Activated T-cell treated with anti-CD3 and anti-CD28 coated beads, Interleukin-2, amount 50 U/mL, for 4 hours (primary cell): ENCODE measurements at places on chromosomes 7 and 10. TPM values are rescaled to one million over a fixed set of nuclear protein-coding genes. Genes with fewer than 3 reads are reported as not detected.

The ATP6V0A4 gene
- not detected for total RNA-seq

DNA sequence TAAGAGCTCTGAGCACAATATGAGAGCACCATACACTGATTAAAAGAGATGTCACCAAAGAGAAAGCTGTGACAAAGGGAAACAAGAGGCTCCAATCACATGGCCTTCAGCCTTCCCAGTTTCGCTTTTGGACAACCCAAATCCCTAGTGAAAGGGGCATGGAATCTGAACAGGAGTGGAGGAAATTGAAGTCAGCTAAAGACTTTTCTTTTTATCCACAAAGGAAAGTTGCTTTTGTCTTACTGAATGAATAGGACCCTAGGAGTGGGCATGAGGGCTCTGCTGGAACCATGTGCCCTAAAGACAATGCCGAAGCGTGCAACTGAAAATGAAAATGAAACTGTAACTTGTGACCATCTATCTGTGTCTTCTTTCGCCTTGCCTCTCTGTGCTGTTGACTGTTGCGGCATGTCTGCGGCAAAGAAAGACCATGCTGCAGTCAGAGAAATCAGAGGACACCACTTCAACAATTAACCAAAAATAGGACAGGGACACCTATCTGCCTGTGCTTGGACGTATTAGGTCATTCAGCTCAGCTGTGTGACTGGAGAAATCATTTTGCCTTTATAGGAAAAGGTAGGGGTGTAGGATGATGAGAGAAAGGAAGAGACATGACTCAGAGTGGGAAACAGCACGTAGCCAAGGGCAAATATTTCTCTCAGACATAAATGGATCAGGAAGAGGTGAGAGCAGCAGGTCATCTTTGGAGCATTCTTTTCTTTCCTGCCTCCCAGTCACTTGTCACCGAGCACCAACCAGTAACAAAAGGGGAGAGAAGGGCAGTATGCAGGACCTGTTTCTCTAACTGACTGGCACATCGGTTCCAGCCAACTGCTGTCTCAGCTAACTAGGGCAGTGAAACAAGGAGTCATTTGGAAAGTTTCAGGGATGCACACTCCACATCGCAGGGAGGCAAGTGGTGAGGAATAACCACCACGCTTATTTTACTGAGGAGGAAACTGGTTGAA, 12.3 kb downstream of the CAV2 start:
- DNase-seq: no peak

The FAM25G gene
- total RNA-seq: not detected

DNA sequence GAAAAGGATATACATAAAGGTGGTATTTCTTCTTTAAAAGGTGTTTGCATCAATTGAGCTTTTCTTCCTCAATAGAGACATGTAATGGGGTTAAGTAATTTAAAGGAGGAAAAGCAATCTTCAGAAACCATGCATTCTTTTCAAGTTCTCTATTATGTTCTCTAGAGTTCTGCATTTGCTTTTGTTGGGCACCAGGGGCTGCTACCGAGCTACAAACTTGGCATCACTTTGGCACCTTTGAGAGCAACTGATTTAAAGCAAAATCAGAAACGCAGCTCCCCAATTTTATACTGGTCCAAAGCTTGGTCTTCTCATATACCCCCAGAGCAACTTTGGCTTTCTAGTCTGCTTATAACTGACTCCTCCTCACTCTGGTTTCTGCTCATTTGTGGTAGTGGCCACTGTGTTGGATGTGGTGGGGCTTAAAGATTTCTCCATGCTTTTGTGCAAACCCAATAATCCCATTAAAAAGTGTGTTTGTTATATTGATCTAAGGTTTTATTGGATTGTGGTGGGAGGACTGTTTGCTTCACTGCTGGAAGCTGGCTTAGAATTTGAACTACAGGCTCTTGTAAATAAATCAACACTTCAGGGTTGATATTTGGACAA, 712.1 kb downstream of the PHTF2 start:
- no peak for DNase-seq

The FFAR4 gene
- not detected for total RNA-seq

DNA sequence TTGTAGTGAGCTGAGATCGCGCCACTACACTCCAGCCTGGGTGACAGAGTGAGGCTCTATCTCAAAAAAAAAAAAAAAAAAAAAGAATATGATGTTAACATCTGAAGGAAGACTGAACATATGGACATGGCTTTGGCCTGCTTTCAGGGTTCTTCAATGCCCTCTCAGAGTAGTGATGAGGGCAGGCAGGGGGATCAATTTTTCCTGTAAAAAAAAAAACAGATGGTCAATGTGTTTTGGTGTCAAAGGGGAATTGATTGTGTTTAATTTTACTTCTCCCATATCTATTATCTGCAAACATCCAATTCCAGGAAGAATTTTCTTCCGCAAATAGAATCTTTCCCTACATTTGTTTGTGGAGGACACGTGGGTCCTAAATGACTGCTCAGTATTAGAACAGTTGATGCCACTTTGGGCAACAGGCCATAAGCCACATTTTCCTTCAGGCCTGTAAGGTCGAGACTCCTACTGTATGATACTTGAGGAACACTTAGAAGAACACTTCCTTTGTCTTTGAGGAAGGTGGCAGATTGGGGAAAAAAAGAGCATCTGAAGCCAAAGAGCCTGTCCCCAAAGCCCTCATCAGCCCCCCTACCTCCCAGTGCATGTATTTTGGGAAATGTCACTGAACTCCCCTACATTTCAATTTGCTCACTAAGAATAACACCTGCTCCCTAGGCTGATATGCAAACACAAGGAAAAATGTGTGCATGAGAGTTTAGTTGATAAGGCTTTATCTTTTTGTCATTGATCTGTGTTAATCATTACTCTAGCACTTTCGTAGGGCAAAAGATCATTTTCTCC, 28.3 kb downstream of the MGAM2 start:
- DNase-seq: no peak

- no peak for DNase-seq
Observed at GRCh38 chr7:150443793-150444540, 6.5 kb upstream of the GIMAP8 start.

- peak; percentile 71 for DNase-seq
Observed at GRCh38 chr10:72260239-72260975, 13.3 kb upstream of the DDIT4 start.

DNA sequence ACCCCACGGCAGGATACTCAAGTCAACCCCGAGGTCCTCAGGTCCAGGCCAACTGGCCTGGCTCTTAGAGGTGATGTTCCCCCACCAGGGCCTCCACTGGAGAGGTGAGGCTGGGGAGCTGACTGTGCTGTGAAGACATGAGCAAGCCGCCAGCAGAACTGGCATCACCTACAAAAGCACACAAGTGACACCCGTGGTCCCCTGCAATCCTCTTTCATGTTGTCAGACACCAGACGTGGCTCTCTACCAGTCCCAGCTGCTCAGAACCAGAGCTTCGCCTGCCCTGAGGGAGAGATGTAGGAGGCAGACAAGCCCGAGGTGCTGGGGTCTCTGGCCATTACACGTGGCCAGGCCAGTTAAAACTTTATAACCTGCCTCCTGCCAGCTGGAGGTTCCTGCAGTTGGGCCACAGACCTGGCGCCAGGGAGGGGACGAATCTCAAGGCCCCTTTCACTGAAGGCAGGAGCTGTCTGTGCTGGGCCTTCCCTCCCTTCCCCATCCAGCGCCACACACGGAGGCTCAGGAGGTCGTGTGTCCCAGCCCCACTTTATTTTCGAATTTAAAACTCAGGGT, 2.2 kb downstream of the COMTD1 start:
- no peak for DNase-seq

- DNase-seq: no peak
Observed at GRCh38 chr10:114151486-114151885, 22.5 kb downstream of the CCDC186 start.

DNA sequence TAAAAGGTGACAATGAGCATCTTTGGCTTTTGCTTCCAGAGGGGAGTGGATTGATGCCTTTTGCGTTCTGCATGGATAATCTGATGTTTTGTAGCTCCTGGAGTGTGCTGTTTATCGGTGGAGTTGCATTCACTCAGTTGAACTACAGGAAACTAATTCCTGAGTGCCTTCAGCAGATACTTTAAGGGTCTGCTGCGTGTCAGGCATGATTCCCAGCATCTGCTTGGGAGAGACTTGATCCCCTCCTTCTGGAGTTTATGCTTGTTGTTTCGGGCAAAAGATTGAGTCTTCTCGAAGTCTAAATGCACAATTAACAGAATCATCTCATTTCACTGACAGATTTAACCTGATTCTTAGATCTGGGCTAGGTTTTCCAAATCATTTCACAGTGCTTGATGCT, 46.2 kb downstream of the CELF2 start:
- no peak for DNase-seq

The GPR26 gene
- not detected for total RNA-seq

- DNase-seq: no peak
Observed at GRCh38 chr7:117385363-117386109, 41.8 kb downstream of the ASZ1 start.

The NPSR1 gene
- not detected for total RNA-seq

DNA sequence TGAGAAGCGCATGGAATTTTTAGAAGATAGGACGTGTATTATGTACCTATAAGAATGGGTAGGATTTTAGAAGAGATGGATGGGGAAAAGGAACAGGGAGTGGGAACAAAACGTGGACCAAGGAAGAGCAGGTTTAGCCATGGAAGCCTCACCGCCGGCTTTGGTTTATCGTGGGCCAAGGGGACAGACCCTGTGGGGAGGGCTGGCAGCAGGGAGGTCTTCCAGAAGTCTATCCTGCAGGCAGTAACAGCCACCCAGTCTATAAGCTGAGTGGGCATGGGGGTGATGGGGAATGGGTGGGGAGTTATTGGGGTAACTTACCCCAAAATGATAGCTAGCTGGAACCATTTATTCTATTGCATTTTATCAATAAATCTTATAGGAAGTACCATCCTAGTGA, 44.9 kb downstream of the IKZF1 start:
- no peak for DNase-seq

The FAM13C gene
- not detected for total RNA-seq

- DNase-seq: no peak
Observed at GRCh38 chr10:130560116-130560515, 423.9 kb downstream of the GLRX3 start.

- DNase-seq: no peak
Observed at GRCh38 chr7:97770850-97771249, 39.0 kb downstream of the TAC1 start.

DNA sequence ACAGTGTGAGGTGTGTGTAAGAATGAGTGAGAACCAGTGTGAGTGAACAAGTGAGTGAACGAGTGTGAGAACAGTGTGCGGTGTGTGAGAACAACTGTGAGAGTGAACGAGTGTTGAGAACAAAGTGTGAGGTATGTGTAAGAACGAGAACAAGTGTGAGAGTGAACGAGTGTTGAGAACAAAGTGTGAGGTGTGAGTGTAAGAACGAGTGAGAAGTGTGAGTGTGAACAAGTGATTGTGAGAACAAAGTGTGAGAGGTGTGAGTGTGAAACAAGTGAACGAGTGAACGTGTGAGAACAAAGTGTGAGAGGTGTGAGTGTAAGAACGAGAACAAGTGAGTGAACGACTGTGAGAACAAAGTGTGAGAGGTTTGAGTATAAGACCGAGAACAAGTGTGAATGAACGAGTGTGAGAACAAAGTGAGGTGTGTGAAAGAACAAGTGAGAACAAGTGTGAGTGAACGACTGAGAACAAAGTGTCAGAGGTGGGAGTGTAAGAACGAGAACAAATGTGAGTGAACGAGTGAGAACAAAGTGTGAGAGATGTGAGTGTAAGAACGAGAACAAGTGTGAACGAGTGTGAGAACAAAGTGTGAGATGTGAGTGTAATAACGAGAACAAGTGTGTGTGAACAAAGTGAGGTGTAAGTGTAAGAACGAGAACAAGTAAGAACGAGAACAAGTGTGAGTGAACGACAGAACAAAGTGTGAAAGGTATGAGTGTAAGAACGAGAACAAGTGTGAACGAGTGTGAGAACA, 47.9 kb downstream of the ESYT2 start:
- no peak for DNase-seq
